Stimulated activated CD8-positive, alpha-beta memory T cell treated with anti-CD3 and anti-CD28 coated beads, Interleukin-15, amount 100 ng/mL, for 4 hours (primary cell): ENCODE measurements at places on chromosomes 4 and X.

GRCh38 chr4:7837597-7838135, 102.0 kb downstream of the AFAP1 start:
- no peak for DNase-seq

DNA sequence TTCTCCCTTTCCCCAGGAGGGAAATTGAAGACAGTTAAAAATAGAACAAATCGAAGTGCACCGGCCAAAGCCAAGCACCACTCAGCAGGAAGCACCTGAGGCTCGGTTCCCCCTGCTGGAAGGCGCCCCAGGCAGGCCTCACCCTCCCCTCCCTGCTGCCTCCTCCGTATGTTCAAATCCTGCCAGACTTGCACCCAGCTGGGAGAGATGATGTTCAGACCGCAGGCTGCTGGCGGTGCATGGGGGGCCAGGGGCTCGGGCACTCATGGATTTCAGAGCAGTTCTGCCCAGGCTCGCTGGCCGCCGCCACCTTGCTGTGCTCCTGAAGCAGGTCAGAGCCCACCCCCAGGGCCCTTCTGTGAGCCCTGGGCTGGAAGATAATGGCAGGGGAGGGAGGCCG, 91.4 kb downstream of the DCTD start:
- no peak for DNase-seq

GRCh38 chr4:48739560-48740019, 40.5 kb downstream of the FRYL start:
- DNase-seq = no peak

DNA sequence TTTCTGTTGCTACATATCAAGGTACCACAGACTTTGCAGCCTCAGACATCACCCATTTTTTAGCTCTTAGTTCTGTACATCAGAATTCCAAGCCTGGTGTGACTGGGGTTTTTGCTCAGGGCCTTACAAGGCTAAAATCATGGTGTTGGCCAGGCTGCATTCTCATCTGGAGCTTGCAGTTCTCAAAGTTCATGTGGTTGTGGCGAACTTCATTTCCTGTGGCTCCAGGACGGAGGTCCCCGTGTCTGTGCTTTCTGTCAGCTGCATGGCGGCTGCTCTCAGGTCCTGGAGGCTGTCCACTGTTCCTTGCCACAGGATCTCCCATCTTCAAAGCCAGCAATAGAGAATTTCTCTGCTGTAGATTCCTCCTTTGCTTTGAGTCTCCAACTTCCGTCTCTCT, 157.4 kb downstream of the STIM2 start:
- no peak for DNase-seq

DNA sequence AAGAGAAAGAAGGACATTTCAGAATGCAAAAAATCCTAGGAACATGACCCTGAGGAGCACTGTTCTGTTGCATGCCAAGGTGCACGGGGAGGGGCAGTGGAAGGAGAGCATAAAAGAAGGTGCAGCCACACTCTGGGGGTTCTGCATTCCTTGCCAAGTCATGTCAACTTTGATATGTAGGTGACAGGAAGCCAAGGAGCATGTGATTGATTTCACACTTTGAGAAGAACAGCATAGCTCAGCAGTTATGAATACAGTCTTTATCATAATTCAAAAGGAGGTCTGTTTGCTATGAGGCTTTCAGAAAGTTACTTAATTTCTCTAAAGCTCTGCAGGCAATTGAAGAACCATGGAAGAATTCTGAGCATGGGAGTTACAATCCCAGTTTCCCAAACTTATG, 50.6 kb downstream of the SCFD2 start:
- no peak for DNase-seq

- DNase-seq = no peak
Measured at GRCh38 chrX:153517423-153517822, at the start of gene ATP2B3. Gene ATP2B3 (plus strand): TSS chrX:153517642. CDS start chrX:153536248, 18,606 bp downstream.
